Adipocyte (in vitro differentiated cells): ENCODE measurements at places on chromosomes 5 and 9.

DNA sequence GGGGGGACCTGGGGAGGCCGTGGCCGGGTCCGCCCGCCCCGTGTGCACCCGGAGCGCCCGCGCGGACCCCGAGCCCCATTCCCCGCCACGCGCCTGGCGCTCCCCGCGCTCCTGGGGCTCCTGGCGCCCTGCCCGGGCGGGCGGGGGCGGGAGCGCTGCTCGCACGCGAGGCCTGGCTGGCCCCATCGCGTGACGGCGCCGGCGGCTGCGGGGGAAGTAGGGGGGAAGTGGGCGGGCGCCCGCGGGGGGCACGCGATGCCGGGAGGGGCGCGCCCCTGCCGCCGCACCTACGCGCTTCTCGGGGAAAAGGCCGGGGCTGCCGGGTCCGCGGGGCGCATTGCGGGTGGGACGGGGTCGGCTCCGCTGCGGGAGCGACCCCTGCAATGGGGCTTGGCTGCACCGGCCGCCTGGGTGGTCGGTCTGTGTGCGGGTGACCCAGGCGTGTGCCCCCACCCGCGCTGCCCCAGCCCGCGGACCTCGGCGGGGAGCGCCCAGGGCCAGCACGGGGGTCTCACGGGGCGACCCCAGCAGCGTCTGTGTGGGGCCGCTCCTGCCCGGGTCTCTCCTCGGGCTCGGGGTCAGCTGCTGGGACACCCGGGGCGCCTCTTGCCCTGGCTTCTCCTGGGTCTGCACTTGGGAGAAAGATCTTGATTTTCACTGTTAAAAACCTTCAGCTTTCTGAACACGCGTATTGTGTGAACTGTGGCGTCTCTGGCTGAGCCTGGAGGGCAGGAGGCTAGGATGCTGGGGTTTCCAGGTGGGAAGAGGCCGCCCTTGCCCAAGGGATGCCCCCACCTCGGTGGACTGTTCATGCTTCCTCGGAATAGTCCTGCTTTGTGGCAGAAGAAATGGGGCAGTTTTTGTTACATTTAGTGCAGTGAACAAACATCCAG, 52.4 kb downstream of the AHRR start:
- DNase-seq, result peak; percentile 89

DNA sequence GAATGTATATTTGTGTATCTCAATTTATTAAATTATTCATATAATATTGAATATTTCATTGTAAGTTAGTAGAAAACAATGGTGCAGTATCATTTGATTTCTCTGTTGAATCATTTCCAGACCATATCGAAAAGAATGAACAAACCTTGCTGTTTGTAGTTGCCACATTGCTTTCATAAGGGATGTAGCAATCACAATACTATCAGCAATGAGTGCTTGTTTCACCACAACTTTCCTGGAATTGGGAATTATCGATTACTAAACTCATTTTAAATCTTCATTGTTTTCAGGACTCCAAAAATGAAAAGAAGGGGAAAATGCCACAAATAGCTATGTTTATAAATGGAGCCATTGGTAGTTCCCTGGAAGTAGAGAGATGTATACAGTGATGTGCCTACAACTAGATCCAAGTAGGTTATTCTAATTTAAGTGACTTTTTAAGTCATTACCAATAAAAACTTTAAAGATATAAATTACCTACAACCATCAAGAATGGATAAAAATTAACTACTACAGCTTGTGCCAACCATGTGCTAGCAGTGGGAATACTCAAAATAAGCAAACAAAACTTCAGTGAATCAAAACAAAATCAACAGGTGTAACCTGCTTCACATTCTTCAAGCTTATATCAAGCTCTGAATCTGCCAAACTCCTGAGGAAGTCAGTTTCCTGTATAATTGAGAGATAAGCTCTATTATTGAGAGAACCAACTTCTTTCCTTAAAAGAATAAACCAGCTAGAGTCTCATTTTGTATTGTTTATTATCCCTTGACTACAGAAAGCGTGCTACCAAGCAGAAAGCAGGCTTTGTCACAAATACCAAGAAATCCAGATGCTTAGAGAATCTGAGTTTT, 358.6 kb downstream of the ADGRV1 start:
- no peak for DNase-seq

- no peak for DNase-seq
Measured at GRCh38 chr5:60670749-60671148, 29.2 kb downstream of the DEPDC1B start.

- DNase-seq, result no peak
Measured at GRCh38 chr9:22065431-22066200, 56.5 kb upstream of the CDKN2B start.

DNA sequence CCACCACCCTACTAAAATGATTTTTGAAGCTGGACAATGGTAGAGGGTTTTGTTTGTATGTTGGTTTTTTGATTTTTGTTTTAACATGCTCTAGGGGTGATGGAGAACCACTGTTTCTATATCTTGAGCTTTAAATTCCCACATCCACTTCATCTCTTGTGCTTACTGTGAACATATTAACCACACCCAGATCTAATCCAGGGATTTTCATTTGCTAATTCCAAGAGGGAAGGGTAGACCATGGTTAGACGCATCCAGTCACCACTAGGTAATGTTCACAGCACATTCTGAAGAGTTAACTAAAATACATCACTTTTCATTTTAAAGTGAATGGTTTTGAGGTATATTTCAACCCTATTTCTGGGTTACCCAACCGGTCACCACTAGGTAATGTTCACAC, 36.5 kb upstream of the IQGAP2 start:
- no peak for DNase-seq

DNA sequence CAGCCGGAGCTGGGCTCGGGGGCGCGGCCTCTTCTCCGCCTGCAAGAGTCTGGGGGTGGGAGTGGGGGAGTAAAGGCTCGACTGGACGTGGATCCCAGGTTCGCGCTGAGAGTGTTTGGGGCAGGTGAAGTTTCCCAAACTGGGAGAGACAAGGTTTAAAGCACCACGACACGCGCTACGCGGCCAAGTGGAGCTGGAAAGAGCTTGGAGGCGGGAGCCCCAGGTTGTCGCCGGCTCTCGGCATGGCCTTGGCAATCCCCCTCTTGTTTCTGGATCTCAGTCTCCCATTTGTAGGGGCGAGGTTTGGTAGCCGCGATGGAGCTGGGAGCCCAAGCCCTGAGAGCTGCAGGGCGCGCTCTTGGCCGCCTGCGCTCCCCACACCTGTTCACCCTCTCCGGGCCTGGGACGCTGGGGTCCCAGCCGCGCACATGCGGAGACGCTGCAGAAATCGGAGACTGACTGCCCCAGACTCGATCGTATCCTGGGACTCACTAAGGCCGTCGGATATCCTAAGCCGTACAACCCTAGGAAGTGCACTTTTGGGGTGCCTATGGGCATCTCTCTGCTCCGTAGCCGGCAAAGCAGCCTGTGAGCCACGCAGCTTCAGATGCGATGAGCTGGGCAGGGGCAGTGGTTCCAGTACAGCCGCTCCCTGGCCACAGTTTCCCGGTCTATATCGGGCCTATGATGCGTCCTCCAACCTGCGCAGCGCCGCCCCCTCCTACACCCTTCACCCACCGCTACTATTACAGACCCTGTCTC, 937 bp downstream of the TMOD1 start:
- DNase-seq, result no peak

- DNase-seq, result peak; percentile 75
Measured at GRCh38 chr5:174533751-174534241, 190.6 kb upstream of the MSX2 start.

DNA sequence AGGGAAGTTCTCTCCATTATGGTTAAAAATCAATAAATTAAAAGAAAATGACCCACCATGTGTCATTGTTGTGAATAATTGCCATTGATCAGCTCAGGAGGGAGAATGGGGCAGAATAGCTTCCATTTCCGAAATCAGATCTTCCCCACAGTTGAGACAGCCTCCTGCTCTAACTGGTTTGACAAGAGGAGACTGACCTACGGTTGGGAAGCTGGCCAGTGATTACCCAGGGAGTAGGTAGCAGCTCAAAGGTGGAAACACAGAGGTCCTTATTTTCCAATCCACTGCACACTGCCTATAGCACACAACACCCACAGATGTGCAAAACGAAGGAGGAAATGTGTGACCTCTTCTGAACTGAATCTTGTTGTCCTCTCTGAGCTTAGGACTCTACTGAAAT, 69.0 kb upstream of the DAPK1 start:
- no peak for DNase-seq

- DNase-seq, result no peak
Measured at GRCh38 chr9:123399803-123400378, 43.9 kb downstream of the CRB2 start.

DNA sequence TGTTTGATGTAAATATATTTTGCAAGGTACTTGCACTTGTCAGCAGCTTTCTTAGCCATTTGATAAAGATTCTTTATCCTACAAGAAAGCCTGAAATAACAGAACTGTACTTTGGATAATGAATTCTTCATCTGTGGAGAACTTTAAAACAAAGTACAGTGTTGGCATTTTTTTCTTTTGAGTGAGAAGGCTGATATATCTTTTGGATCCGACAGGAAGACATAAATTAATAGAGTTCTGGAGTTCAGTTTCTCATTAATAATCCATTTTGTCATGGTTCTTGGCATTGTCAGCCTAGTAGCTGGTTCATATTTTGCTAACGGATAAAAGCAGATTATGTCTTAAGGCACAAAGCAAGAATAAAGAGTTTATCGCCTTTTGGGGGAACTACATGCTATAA, 17.0 kb downstream of the PBX3 start:
- no peak for DNase-seq

- DNase-seq, result peak; percentile 44
Measured at GRCh38 chr9:76667521-76667957, 96.7 kb upstream of the PCA3 start.

DNA sequence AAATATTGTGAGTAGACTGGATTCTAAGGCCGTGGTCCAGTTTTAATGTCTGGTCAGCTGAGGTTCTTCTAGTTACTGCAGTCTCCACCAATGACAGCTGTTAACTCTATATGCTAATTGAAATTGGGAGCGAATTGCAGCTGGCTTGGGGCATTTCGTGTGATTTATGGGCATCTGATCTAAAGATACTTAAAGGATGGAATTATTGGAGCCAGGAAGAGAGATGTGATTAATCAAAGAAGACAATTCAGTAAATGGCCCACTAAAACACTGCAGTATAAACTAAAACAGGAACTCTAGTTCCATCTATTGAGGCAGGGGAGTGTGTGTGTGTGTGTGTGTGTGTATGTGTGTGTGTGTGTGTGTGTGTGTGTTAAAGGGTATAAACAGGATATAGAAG, 157.5 kb upstream of the IQGAP2 start:
- no peak for DNase-seq

GRCh38 chr5:19701731-19702130, 286.3 kb downstream of the CDH18 start:
- no peak for DNase-seq

- no peak for DNase-seq
Measured at GRCh38 chr9:127651697-127652610, 39.9 kb downstream of the STXBP1 start.

DNA sequence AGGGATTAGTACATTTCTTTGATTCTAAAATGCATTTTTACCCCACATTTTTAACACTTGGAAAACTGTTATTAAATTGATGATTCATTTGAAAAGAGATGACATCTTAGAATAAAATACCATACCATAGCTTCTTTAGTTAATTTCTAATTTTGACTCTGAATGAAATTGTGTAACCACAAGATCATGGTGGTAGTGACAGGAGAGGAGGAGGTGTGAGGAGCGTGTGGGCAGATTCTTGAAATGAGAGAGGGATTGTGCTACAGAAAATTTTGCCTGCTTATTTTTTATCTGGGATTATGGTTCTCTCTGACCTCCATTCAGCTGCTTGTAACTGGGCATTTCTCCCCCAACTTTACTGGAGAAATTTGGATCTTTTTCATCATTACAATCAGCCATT, 173.3 kb upstream of the CLINT1 start:
- DNase-seq, result no peak

GRCh38 chr9:37617832-37618231, 25.4 kb upstream of the TOMM5 start:
- DNase-seq, result peak; percentile 12

DNA sequence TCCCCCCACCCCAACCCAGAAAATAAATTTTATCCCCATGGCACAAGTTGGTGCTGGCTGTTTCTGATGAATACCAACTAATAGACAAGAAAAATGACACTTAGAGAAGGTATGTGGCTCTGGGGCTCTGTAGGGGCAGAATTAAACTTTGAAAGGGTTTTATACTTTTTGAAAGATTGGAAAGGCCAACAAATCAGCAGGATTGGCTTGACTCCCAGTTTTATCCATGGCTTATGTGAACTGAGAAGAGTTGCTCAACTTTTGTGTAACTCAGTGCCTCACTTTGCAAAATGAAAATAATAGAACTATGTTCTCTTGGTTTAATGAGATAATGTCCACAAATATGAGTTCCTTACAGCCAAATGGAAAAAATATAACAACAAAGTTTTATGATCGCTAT, 288.9 kb upstream of the KIF2A start:
- DNase-seq, result peak; percentile 92

GRCh38 chr5:134450374-134450773, 38.7 kb upstream of the CDKN2AIPNL start:
- DNase-seq, result no peak

DNA sequence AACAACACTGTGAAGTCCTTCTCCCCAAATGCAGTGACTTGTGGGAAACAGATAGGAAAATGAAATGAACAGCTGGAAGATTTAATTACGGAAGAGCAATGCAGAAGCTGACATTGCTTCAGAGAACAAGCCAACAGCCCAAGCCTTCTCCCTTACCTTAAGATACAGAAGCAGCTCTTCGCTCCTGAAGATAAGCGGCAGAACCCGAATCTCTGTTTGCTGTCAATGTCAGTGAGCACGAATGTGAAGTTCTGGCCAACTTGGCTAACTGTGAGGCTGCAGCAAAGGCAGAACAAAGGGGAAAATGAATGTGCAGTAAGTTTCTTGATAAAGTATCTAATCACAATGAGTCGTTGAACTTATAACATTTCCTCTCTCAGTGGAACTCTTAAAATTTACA, 172.4 kb downstream of the DENND1A start:
- no peak for DNase-seq

DNA sequence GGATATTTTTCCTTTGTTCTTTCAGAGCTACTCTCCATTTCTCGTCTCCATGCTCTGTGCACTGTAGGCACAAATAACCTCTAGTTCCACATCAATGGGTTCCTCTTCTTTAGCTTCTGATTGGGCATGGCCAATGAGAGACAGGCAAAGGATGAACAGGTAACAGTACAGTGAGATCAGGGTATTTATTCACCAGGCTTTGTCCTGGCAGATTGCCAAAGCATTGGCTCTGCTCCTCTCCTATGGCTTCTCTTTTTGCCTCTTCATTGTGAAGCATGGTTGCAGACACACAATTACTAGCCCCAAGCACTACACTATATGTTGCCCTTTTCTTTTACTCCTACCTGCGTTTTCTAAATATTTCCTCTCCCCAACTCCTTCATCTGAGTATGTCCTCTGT, 215.1 kb upstream of the ARRDC3 start:
- no peak for DNase-seq

DNA sequence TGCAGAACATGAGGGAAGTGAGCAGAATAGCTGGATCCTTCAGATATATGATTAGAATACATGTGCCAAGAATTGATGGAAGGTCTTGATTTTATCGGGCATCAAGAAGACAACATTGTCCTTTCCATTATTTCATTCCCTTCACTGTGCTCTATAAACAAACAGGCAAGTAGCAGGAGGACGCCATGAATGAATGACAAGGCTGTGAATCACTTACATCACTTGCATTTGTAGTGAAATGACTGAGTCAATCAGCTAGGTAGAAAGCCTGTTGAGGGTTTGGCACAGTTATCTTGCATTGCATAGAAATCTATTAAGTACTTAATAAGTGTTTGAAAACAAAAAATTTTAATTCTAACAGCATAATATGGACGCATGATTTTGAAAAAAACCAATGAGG, 548.8 kb upstream of the IZUMO3 start:
- no peak for DNase-seq

- DNase-seq, result no peak
Measured at GRCh38 chr9:93890436-93890935, 64.7 kb downstream of the BARX1 start.

GRCh38 chr9:127516835-127517607, 65.7 kb downstream of the LRSAM1 start:
- DNase-seq, result no peak
